ENCODE measurements at places on chromosomes 1 and 21. TPM values are rescaled to one million over a fixed set of nuclear protein-coding genes. Genes with fewer than 3 reads are reported as not detected.

OR2W3 gene
- total RNA-seq: not detected

DNA sequence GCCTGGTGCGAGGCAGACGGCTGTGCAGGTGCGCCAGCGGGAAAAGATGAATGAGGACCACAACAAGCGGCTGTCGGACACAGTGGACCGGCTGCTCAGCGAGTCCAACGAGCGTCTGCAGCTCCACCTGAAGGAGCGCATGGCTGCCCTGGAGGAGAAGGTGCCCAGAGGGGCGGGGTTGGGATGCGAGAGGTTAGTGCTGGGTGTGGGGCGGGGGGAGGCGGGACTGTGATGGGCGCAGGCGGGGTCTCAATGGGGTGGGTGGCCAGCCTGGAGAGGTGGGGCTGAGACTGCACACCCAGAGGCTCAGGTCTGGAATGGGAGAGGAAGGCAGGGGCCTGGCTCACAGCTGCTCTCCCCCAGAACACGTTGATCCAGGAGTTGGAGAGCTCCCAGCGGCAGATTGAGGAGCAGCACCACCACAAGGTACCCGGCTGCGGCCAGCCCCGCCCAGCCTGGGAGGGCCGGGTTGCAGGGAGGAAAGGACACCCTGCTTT is 22.3 kb downstream of the PPFIA4 start:
- DNase-seq: no peak

- peak; percentile 36 for DNase-seq
These were observed 285.0 kb upstream of the NR5A2 start for GRCh38 chr1:199742547-199742946.

UBIAD1 gene
- total RNA-seq: 17.2 TPM

- no peak for DNase-seq
These were observed 7.5 kb downstream of the CD55 start for GRCh38 chr1:207328908-207329440.
